ENCODE measurements at places on chromosomes 12 and 14. TPM values are rescaled to one million over a fixed set of nuclear protein-coding genes. Genes with fewer than 3 reads are reported as not detected.

The RNU4-1 gene
- total RNA-seq, result not detected

The PTMS gene
- 162 TPM for total RNA-seq

The CAND1 gene
- 45.8 TPM for total RNA-seq

The C1QL4 gene
- total RNA-seq, result not detected

The FOXG1 gene
- total RNA-seq, result not detected

The TSHR gene
- total RNA-seq, result not detected

The NRL gene
- not detected for total RNA-seq

The RTN1 gene
- total RNA-seq, result 0.18 TPM

The VIPAS39 gene
- total RNA-seq, result 32.7 TPM

The RAD9B gene
- not detected for total RNA-seq
